ENCODE measurements at places on chromosomes 2 and 18. TPM values are rescaled to one million over a fixed set of nuclear protein-coding genes. Genes with fewer than 3 reads are reported as not detected.

The APLF gene
- 9.0 TPM for total RNA-seq

The IL37 gene
- total RNA-seq, result not detected

The RAB1A gene
- 107 TPM for total RNA-seq

The RPIA gene
- 6.5 TPM for total RNA-seq

The INPP5D gene
- 0.83 TPM for total RNA-seq

The CHST10 gene
- total RNA-seq, result 4.3 TPM

The C2orf42 gene
- total RNA-seq, result 11.9 TPM

The SLC9A4 gene
- not detected for total RNA-seq

The FAHD2B gene
- 5.5 TPM for total RNA-seq

The GPR39 gene
- total RNA-seq, result 0.98 TPM

The RAB6D gene
- total RNA-seq, result not detected

The UGT1A5 gene
- total RNA-seq, result not detected

The CLEC4F gene
- not detected for total RNA-seq

The ZNF521 gene
- 31.2 TPM for total RNA-seq

The GCA gene
- 6.1 TPM for total RNA-seq

The LYG2 gene
- total RNA-seq, result not detected

The CYP27A1 gene
- 25.6 TPM for total RNA-seq

The CYTIP gene
- total RNA-seq, result 0.23 TPM

The NEURL3 gene
- 0.08 TPM for total RNA-seq

The SERPINE2 gene
- total RNA-seq, result 937 TPM

The TMEM163 gene
- 0.08 TPM for total RNA-seq

The STARD6 gene
- total RNA-seq, result not detected

The ICOS gene
- total RNA-seq, result not detected

The DNER gene
- 0.60 TPM for total RNA-seq

The REG3G gene
- total RNA-seq, result not detected

The CNDP1 gene
- total RNA-seq, result not detected

The CPO gene
- total RNA-seq, result 0.47 TPM

The POTEE gene
- under 0.01 TPM for total RNA-seq

The ACTR1B gene
- total RNA-seq, result 77.3 TPM

The SLC11A1 gene
- 0.12 TPM for total RNA-seq

The ZNF804A gene
- total RNA-seq, result under 0.01 TPM

The TNFRSF11A gene
- total RNA-seq, result 0.68 TPM

The LCT gene
- under 0.01 TPM for total RNA-seq

The GPR17 gene
- total RNA-seq, result not detected

The SP140 gene
- total RNA-seq, result not detected

The SEPTIN2 gene
- 425 TPM for total RNA-seq

The ZNF385B gene
- not detected for total RNA-seq

The LRATD1 gene
- 0.47 TPM for total RNA-seq

The SUPT7L gene
- 14.4 TPM for total RNA-seq

The IL1R1 gene
- total RNA-seq, result 56.8 TPM

The TNS1 gene
- 103 TPM for total RNA-seq

Data from smooth muscle cell of the coronary artery (primary cell).